ENCODE measurements at places on chromosomes 11 and 22.
A peak's percentile ranks its signal among the peaks of the same experiment; 100 is the strongest.

GRCh38 chr11:75413864-75414263 lies 14.5 kb downstream of the RPS3 start:
- no peak for DNase-seq

DNA sequence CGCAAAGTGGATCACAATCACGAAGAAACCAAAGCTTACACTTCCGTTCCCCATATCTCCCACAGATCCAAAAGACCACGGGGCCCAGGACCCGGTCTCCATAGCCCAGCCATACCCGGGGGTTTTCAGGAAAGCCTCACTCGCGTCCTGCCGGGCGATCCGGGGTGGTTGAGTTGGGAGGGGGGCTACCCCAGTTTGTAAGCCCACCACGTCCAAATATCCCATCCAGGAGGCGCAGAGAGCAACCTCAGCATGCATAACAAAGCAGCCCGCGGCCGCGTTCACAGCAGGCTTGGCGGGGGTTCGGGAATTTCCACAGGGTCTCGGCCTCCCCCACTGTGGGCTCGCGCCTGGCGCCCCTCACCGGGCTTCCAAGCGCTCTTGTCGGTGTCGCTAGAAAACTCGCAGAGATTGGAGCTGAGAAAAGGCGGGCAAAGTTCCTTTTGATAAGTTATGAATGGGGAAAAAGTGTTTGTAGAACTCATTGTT lies 9.5 kb downstream of the SDF2L1 start:
- no peak for DNase-seq

- DNase-seq, result no peak
These were observed 115.1 kb downstream of the ARFGAP2 start for GRCh38 chr11:47061429-47062178.

DNA sequence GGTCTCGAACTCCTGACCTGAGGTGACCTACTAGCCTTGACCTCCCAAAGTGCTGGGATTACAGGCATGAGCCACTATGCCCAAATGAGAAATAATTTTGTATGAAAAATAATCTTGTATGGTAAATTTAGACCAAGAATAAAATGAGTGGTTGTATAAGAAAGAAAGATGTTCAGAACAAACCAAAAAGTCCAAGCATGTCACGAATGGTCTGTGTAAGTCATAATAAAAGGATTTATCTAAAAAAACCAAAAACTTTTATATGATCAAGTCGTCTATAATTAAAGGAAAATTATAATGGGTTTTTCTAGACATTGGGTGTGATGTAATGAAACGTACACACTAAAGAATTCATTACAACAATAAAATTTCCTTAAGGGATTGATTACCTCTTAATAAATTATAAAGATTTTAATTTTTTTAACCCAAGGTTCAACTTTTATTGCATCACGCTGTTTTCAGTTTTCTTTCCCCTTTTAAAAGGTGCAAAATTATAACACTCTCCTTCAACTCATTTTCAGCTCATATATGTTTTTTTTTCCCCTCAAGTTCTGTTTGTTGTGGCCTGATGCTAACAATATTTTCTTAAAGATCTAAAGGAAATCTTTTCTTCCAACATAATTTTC lies 8.9 kb upstream of the AQP11 start:
- DNase-seq, result no peak

GRCh38 chr11:1631066-1631568 lies 1.5 kb downstream of the KRTAP5-5 start:
- no peak for DNase-seq

- no peak for DNase-seq
These were observed 19.1 kb upstream of the KCNJ11 start for GRCh38 chr11:17407575-17407974.

DNA sequence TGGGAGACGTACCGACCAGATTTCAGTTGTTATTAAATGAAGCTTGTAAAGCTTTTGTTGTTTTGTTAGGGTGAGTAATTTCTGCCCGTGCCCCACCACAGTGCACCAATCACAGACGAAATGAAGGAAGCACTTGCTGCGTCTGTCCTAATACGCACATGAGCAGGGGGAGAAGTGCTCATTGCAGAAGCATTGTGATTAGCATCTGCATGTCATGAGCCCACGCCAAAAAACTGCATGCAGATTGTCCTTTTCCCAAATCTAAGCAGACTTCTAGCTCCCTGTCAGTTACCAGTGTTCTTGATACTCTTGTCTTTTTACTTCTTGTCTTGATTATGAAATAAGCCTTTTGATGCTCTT lies 15.5 kb downstream of the RBX1 start:
- no peak for DNase-seq

DNA sequence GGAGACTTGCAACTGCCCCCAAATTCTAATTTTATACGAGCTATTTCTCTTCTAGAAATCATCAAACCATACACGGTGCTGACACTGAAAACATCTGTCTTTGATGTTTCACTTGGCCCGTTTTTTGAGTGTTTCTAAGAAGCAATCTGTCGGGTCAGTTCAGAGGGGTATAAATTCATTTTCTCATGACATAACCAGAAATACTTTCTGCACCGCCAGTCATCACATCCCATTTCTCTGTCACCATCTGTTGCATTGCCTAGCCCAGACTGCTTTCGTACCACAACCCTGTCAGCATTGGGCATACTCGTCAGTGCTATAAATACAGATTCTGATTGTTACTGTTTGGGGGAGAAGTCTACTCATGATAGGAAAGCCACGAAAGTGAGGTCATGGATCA lies 63.1 kb upstream of the CCDC90B start:
- no peak for DNase-seq

DNA sequence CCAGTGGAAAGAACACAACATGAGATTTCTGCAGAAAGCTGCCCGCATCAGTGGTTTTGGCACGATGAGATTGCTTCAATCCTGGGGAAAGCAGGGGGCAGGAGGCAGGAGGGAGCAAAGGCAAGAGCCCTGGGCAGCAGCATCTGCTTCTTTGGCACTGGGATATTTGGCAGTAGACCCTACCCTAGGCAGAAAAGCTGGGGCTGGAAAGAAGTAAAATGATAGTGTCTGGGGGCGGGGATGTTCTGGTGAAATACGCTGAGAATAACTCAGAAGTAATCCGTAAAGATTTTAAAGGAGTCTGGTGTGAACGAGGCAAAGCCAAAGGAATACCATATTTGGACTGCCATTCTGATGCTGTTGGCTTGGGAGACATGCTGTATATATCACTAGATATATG lies 62.0 kb downstream of the FAM76B start:
- no peak for DNase-seq

DNA sequence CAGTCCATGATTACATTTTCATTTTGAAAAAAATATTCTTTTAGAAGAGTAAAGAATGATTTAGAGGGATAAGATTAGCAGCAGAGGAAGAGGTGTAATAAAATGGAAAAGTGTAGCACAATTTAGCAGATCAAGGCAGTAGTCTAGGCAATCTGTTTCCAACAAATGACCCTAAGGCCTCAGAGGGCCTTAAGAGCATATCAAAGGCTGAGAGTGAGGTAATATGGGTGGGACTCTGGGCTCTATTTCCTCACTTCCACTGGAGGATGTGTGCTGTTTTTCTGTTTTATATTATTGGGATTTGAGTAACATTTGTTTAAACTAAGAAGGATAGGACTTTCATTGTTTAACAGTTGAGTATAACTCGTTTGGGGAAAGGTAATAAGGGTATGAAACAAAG lies 28.8 kb downstream of the CCDC81 start:
- no peak for DNase-seq

DNA sequence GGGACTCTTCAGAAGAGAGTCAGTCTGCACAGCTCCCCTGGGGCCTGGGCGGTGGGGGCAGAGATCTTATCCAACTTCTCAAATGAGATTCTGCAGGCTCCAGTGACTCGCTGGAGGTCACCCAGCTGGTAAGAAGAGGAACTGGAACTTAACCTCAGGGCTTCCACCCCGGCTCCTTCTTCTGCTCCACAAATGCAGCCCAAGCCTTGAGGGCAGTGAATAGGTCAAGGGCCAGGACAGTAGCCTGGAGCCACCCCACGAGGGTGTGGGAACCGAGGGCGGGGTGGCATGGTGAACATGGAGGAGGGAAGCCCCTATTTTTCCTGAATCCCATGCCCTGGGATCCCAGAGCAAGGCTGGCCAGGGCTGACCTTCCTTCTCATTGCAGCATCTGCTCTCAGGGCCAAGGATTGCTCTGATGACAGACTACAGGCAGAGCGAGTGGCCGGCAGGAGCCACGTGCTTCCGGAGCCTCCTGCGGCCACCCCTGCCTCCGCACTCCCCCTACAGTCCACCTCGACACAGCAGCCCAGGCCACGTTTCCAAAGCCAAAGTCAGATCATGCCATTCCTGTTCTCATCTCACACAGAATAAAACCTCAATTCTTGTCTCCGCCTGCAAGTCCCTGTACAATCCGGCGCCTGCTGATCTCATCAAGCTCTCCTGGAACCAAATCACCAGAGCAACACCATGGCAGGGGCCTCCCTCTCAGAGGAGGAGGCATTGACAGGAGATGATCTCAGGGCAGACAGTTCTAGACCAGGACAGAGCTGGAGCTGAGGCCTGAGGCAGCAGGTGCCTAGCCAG lies 21.1 kb upstream of the UPK3A start:
- peak; percentile 82 for DNase-seq

GRCh38 chr22:36365020-36365411 lies 22.8 kb downstream of the MYH9 start:
- DNase-seq, result no peak

- DNase-seq, result no peak
These were observed 12.6 kb downstream of the MICALL1 start for GRCh38 chr22:37918580-37919270.

DNA sequence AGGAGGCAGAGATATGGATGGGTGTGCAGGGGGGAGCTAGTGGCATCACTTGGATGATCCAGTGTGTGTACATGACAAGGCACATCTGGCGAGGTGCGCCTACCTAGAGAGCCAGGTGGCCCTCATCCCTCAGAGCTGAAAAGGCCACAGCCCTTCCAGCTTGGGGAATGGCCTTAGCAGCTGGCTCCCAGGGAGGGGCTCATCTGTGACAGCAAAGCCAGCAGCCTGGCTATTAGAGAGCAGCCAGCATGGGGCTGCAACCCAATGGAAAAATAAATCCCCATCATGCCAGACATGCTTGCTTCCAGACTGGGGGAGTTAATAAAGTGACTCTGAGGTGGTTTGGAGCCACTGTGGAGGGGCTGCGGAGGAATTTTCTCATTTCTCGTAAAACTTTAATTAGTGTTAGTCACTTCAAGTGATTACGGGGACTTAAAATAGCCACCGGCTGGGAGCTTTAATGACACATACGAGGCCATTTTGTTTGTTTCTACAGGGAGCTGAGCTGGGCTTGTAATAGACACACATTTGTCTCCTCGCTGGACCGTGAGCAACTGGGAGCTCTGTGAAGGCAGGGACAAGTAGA lies 111.2 kb upstream of the ALX4 start:
- no peak for DNase-seq

DNA sequence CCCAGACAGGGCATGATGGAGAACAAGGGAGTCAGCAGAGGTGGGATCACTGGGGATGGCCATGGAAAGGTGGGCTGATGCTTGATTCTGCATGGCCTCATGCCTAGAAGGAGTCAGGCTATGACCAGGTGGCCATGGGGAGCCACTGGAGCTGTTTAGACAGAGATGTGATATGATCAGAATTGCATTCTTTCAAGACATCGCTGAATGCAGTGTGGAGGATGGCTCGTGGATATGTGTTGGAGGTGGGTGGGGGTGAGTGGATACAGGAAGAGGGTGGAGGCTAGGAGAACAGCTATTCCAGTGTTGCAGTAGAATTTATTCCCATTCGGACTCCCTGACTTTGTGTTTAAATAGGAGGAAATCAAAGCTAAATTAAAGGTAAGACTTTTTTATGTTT lies 841.1 kb downstream of the NTM start:
- DNase-seq, result no peak

DNA sequence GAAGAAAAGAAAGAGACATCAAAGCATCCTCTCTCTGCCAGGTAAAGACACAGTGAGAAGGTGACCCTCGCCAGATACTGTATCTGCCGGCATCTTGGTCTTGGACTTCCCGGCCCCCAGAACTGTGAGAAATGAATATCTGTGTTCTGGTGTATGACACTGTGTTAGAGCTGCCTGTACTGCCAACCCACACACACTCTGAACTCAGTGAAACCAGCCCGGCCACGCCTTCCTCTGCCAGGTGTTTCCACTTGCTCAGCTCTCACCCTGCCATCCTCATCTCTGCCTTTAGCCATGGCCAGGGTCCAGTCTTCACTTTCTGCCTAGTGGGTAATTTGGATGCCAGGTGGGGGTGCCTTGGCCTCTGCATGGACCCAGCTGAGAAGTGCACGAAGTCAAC lies 24.0 kb downstream of the CBX7 start:
- no peak for DNase-seq

DNA sequence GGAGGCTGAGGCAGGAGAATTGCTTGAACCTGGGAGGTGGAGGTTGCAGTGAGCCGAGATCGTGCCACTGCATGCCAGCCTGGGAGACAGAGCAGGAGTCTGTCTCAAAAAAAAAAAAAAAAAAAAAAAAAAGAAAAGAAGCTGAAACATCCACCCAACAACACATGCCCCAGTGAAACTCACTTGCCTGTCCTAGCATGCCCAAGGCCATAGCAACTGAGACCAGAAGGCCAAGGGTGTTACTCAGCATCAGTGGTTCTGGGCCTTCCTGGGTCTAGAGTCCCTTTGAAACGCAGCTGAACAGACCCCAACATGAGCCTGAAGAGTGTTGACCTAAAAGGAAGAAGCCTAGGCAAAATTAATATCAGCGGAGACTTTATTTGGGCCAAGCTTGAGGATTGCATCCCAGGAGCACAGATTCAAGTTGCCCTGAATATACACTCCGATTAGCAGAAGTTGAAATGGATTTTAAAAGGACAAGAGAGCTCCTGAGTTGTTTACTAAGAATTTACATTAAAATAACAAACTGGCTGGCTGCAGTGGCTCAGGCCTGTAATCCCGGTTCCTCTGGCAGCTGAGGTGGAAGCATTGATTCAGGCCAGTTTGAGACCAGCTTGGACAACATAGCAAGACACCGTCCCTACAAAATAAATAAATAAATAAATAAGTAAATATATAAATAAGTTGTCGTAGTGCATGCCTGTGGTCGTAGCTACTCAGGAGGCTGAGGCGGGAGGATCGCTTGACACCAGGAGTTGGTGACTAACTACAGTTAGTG lies 7.0 kb downstream of the PRDX5 start:
- no peak for DNase-seq

- DNase-seq, result no peak
These were observed 174.4 kb upstream of the NARS2 start for GRCh38 chr11:78748918-78749690.

DNA sequence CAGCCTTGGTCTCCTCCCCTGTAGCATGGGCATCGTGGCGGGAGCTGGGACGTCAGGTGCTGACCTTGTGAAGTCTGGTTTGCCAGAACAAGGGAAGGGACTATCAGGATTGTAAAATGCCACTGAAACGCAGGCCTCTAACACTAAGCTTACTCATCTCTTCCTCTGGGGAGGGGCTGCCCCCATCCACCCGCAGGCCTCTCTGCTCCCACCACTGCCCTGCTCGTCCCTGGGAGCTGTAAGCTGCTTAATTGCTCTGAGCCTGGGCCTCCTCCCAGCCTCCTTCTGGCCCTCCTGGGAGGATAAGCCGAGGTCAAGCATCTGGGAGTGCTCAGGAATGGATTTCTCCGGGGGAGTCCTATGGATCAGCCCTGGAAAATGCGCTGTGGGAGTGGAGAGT lies 8.4 kb downstream of the SHISAL1 start:
- no peak for DNase-seq

GRCh38 chr22:37674248-37674647 lies 1.2 kb upstream of the LGALS1 start:
- DNase-seq, result no peak
